ENCODE measurements at places on chromosomes 1 and 21.

- no peak for DNase-seq
Observed at GRCh38 chr1:8666389-8667167, 150.9 kb downstream of the RERE start.

- DNase-seq, result no peak
Observed at GRCh38 chr1:2110738-2111673, 60.8 kb downstream of the PRKCZ start.

DNA sequence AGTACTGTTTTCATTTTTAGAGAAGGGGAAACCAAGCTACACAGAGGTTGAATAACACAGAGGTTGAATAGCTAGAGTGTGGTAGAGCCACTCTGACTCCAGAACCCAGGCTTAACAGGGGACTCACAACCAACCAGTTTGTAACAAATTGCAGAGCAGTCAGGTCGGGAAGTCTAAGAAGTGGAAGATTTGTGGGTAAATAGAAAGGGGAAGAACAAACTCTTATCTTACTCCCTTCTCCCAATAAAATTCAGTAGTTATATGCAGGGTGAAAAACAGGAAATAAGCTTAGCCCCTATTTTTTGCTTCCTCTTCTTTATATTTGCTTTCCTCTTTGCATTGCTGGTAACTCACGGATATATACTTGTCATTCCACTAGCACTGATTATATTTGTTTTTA lies 23.2 kb downstream of the CDC42 start:
- no peak for DNase-seq

- no peak for DNase-seq
Observed at GRCh38 chr1:107138166-107138565, 2.7 kb upstream of the NTNG1 start.

GRCh38 chr1:10209905-10210810 lies at the start of gene KIF1B:
KIF1B (plus strand) TSS chr1:10210570; CDS start chr1:10232329, 21,759 bp downstream.
- peak; percentile 98 for DNase-seq

- no peak for DNase-seq
Observed at GRCh38 chr1:66402194-66402593, 131.8 kb upstream of the SGIP1 start.

- DNase-seq, result no peak
Observed at GRCh38 chr1:44884746-44885145, 41.7 kb upstream of the PTCH2 start.

- no peak for DNase-seq
Observed at GRCh38 chr1:207069061-207069460, 16.0 kb downstream of the PFKFB2 start.

DNA sequence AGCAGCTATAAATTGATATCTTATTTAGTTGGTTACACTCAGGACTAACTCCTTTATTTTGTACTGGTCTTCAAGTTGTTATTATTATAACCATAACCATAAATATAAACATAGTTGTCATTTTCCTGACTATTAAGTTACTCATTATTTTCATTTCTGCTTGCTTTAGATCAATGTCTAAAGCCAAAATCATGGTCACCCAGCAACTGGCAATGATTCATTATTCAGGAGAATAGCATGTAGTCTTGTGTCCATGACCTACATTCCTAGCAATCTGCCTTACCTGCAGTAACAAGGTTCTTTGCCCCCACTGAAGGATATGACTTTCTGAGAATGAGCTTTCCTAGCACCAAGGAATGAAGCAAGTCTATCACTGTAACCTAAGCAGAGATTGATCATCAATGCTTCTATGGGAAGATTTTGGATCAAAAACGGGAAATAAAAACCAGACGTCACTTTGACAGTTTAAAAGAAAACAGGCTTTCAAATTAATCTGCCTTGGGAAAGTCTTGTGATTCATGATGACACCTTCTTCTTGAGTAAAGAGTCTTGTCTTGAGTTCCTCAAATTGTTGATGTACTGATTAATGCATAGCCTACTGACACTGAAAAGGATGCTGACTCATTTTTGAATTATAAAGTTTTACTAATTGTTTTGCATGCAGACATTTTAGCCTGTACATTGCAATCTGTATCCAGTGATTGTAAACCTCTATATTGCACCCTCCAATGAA lies 203.3 kb upstream of the IVNS1ABP start:
- DNase-seq, result no peak

DNA sequence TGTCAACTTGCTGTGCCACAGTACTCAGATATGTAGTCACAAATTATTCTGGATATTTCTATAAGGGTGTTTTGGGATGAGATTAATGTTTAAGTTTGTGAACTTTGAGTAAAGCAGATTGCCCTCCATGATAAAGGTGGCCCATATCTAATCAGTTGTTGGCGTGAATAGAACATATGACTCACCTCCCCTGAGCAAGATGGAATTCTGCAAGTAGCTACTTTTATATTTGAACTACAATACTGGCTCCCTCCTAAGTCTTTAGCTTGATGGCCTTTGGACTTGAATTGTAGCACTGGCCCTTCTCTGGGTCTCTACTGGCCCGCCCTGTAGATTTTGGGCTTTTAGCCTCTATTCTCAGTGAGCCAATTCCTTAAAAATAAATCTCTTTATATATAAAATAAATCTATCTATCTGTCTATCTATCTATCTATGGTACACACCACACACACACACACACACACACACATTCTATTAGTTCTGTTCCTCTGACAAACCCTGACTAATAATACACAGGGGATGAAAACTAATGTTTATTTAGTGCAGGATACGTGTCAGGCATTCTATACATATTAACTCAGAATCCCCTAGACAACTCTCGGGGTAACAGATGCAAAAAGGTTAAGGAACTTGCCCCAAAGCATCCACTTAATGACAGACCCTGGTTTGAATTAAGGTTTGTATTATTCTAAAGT lies 37.9 kb upstream of the PDC start:
- DNase-seq, result no peak

GRCh38 chr1:151811181-151811580 lies 6.0 kb upstream of the LINGO4 start:
- DNase-seq, result no peak

- DNase-seq, result no peak
Observed at GRCh38 chr1:88659552-88659951, 24.5 kb upstream of the PKN2 start.

DNA sequence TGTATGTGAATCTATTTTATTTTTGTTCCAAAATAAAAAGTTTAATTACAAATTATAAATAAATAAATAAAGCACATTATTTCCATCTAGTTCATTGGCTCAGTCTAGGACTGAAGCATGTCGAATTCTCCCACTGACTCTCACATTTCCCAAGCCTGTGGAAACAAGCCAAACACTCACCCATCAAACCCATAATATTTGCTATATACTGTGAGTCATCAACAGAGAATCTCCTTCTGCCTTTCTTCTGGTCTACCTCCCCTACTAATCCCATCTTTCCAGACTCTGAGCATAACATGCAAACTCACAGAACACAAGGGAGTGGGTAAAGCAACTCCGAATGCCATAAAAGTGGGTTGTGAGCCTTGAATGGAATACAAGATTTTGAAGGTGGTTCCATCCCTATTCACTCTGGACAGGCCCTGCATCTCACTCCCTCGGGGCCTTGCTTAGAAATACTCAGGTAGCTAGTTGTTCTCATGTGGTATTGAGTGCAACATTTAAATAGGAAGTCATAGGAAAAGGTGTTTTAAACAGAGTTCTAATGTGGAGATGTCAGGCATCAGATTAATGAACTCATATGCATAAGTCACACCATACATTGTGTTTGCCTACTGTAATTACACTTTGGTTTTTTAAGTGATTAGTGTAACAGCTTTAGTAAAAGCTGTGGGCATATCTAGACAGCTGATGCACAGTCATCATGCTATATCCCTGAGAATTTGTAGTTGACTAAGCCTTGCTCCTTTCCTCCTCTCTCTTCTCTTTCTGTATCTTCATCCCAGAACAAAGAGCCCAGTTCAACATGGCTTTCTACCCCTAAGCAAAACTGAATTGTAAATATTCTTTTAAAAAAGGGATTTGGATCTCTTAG lies 47.0 kb downstream of the F5 start:
- no peak for DNase-seq

DNA sequence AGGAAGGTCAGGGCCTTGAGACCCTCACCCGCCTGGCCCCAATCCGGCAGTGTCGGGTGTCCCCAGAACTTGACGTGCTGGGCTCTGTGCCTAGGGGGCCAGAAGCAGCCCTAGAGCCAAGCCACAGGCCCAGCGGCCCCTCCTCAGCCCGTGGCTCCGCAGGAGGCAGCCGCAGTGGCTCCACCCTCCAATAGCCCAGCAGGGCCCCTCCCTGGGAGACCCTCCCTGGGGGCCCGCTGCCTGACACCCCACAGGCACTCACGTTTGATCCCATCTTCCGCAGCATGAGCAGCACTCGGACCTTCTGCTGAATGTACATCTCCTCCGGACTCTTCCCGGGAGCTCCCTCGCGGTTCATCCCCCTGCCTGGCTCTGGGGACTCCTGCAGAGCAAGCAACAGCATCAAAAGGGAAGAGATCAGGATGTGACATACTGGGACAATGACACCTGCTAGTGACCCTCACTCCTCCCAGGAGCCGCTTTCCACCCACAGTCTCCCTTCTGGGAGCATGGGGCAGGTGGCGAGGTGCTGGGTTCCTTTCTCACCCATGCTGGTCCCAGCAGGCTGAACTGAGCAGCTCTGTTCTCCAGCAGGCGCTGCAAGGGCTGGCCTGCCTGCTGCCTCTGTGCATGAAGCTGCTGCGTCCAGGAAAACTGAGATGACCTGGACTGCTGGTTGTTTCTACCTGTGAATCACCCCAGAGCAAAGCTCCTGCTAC lies 38.2 kb downstream of the CTNNBIP1 start:
- DNase-seq, result no peak

GRCh38 chr1:102833151-102833550 lies 275.2 kb downstream of the COL11A1 start:
- no peak for DNase-seq

DNA sequence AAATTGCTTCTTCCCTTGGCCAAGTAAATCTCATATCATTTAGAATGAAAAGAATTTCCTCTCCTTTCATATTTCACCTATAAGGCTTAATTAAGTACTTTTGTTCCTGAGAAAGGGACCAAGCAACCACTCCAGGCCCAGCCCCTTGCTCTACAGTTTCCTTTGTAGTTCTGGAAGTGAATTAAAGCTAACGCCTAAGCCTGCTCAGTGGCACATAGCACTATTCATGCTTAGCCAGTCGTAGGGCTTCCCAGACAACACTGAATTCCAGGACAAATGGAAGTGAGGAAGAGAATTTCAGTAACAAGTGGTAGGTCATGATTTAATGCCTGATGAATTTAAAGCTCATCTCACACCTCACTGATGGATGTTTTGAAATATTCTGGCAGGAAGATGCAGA lies 73.3 kb downstream of the RPAP2 start:
- no peak for DNase-seq

- DNase-seq, result no peak
Observed at GRCh38 chr1:2415801-2416208, 3.4 kb upstream of the PEX10 start.

DNA sequence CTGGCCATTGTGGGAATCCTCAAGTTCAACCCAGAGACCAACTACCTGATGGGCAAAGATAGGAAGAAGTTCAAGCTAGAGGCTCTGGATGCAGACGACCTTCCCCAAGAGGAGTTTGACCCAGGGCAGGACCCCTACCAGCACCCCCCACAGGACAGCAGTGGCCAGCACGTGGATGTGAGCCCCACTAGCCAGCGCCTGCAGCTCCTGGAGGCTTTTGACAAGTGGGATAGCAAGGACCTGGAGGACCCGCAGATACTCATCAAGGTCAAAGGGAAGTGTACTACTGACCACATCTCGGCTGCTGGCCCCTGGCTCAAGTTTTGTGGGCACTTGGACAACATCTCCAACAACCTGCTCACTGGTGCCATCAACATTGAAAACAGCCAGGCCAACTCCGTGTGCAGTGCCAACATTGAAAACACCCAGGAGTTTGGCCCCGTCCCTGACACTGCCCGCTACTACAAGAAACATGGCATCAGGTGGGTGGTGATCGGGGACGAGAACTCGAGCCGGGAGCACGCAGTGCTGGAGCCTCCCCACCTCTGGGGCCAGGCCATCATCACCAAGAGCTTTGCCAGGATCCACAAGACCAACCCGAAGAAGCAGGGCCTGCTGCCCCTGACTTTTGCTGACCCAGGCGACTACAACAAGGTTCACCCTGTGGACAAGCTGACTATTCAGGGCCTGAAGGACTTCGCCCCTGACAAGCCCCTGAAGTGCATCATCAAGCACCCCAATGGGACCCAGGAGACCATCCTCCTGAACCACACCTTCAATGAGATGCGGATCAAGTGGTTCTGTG lies 30.6 kb upstream of the GPR137B start:
- no peak for DNase-seq

DNA sequence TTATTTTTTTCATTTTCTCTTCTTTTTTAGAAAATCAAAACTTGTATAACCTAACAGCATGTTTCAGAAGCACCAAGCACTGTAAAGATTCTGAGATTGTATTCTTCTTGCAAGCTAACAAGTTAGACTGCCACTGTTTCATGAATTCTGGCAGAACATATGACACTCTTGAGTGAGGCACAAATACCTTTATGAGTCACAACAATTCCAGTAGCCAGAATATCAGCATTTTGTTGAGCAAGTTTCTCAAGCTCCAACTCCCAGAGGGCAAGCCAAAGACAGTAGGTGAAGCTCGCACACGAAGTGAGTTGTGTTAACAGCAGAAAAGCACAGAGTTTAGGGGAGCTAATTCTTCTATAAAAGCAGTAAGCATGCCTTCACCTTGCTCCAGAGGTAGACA lies 268.8 kb upstream of the NCAM2 start:
- DNase-seq, result no peak

GRCh38 chr1:183901748-183902330 lies 96.9 kb downstream of the RGL1 start:
- DNase-seq, result no peak

GRCh38 chr1:160978510-160978927 lies 23.9 kb upstream of the ITLN2 start:
- DNase-seq, result peak; percentile 31

GRCh38 chr1:1358433-1359271 lies at the start of gene MXRA8:
MXRA8 (minus strand) TSS chr1:1358555; CDS start chr1:1358504, 51 bp downstream.
- DNase-seq, result no peak

DNA sequence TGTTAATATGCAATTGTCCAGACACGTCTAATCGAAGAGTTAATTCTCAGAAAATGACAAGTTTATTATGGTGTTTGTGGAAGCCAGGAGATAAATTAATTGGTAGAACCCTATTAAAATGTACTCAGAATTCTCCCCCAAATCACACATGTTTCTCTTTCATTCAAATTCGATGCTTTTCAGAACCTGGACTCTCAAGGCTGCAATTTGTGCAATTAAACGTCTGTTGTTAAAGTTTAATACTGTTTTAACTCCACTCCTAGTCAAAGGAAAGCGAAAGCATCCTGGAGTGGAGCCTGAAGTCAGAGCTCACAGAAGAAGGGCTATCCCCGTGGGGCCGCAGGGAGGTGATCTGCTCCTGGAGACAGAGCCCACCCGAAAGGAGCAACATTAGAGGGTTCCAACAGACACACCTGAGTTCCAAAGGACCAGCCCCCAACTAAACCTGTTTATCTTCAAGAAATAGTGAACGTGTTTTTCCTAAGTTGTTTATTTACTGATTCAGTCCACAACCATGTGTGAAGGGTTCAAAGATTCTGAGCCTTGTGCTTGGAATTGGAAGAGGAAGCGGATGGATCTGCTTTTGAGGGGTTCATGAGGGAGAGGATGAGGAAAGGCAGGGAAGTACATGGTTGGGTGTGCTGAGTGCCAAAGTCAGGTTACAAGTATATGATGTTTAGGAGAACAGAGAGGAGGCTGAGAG lies 68.0 kb upstream of the AKT3 start:
- no peak for DNase-seq

GRCh38 chr1:95641386-95641785 lies 407.4 kb downstream of the RWDD3 start:
- no peak for DNase-seq

All from NCI-H1105 (cell line).